ENCODE measurements at places on chromosomes 6 and 20. TPM values are rescaled to one million over a fixed set of nuclear protein-coding genes. Genes with fewer than 3 reads are reported as not detected.

MDFI gene
- not detected for total RNA-seq

SGK2 gene
- not detected for total RNA-seq

CDSN gene
- total RNA-seq = not detected

NOL7 gene
- total RNA-seq = 36.2 TPM

WFDC2 gene
- total RNA-seq = not detected

RAET1E gene
- total RNA-seq = 2.2 TPM

GMPR gene
- total RNA-seq = 15.3 TPM

PPP1R14C gene
- total RNA-seq = 0.29 TPM
